GM23338 (cell line): ENCODE measurements at places on chromosomes 4 and X. TPM values are rescaled to one million over a fixed set of nuclear protein-coding genes. Genes with fewer than 3 reads are reported as not detected.

DNA sequence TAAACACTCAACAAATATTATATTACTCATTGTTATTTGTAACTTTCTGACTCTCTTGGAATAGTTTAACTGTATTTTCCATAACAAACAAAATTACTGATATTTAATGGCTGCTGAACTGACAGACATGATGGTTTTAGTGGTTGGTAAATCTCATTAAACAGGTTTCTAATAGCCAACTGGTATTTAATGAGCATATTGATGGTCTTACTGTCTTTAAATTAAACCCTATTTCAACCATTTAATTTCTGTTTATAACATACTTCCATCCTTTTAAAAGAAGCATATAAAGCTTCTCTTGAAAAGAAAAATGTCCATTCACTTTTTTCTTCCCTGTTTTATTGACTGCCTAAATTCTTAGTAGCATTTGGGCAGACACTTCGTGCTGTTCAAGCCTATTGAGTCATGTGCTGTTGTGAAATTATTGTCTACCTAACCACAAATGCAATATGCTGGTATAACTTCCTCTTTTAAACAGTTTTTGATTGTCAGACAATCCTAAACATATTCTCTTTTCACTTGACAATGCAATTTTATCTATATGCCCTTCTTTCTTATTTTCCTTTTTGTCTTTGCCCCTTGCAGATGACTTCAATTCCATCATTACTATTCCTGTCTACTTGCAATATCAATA, 163.9 kb upstream of the SLC7A11 start:
- DNase-seq = no peak

GRCh38 chr4:79540143-79540542, 132.1 kb upstream of the GK2 start:
- no peak for DNase-seq

GRCh38 chr4:178595500-178596138, 1153.4 kb upstream of the AGA start:
- no peak for DNase-seq

DNA sequence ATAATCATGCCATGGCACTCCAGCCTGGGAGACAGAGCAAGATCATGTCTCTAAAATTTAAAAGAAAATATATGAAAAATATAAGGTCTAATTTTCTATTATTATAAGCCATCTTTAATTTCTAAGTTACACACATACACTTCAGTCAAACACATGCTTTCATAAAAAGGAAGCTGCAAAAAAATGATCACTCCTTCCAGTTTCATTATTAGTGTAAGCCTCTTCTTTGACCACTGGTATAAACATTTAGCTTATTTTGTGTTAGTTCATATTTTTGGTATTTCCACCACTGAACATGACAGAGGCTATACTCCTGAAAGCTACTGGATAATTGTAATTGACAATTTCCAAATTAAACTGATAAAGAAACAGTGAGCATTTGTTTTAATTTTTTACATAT, 163.3 kb upstream of the USP38 start:
- no peak for DNase-seq

DNA sequence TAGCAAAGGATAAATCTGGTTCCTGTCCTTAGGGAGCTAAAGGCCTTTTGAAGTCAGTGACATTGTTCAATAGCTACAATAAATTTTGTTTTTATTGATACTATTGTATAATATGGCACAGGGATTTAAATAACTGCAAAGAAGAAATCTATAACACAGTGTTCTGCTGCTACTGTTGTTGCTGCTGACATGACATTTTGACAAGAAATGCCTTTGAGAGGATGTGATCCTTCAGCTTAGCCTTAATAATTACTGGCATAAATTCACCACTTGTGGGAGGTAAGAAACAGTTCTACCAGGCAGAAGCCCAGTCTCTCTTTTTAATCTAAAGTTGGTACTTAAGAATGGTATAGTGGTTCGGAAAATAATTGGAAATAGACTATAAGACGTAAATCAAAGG, 4.1 kb downstream of the SULT1E1 start:
- DNase-seq = no peak

The TMSB15C gene
- total RNA-seq = 3.9 and 5.8 TPM in 2 replicates
